ENCODE measurements at places on chromosomes 1 and 21. TPM values are rescaled to one million over a fixed set of nuclear protein-coding genes. Genes with fewer than 3 reads are reported as not detected.

GRCh38 chr1:220873868-220874655, 5.2 kb upstream of the HLX start:
- H3K4me3 ChIP-seq = no peak overlapping the region
- H3K27me3 ChIP-seq = peaks cover 46% of the 10 kb centered on the region
- DNase-seq = peak; percentile 69
- H3K27ac ChIP-seq = no peak overlapping the region

Gene SSR2
- total RNA-seq = 393 TPM

DNA sequence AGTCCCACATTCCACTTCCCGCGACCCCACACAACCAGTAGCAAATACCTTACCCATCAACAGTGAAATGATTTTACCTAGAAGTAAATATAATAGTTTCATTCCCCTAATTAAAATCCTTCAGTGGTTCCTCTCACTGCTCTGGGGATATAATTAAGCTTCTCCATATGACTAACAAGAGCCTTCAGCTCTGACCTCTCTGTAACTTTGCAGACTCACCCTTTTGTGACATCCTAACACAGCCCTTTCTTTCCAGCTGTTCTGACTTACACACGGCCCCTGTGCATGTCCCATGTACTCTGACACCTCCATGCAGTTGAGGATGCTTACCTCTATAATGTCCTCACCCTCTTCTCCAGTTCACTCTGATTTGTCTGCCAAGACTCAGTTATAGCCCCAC, 137.3 kb upstream of the SPAG17 start:
- no peak for DNase-seq
- H3K4me1 ChIP-seq = peaks cover 19% of the 10 kb centered on the region
- no peaks in the 10 kb centered on the region for H3K27me3 ChIP-seq
- H3K27ac ChIP-seq = no peak overlapping the region
- H3K4me3 ChIP-seq = no peak overlapping the region

- no peak overlapping the region for H3K4me3 ChIP-seq
- peaks cover 3% of the 10 kb centered on the region for H3K4me1 ChIP-seq
- H3K27me3 ChIP-seq = no peaks in the 10 kb centered on the region
- H3K27ac ChIP-seq = no peak overlapping the region
Measured at GRCh38 chr1:218496561-218496960, 151.4 kb downstream of the TGFB2 start.

GRCh38 chr1:12711536-12711935, 4.4 kb upstream of the AADACL3 start:
- no peak for DNase-seq
- peaks cover 14% of the 10 kb centered on the region for H3K4me1 ChIP-seq
- H3K27ac ChIP-seq = no peak overlapping the region
- no peaks in the 10 kb centered on the region for H3K36me3 ChIP-seq
- no peak overlapping the region for H3K4me3 ChIP-seq
- H3K27me3 ChIP-seq = no peaks in the 10 kb centered on the region

GRCh38 chr1:240111558-240111957, 19.9 kb downstream of the FMN2 start:
- no peak overlapping the region for H3K27ac ChIP-seq
- no peaks in the 10 kb centered on the region for H3K4me1 ChIP-seq
- no peaks in the 10 kb centered on the region for H3K27me3 ChIP-seq
- H3K36me3 ChIP-seq = no peaks in the 10 kb centered on the region

DNA sequence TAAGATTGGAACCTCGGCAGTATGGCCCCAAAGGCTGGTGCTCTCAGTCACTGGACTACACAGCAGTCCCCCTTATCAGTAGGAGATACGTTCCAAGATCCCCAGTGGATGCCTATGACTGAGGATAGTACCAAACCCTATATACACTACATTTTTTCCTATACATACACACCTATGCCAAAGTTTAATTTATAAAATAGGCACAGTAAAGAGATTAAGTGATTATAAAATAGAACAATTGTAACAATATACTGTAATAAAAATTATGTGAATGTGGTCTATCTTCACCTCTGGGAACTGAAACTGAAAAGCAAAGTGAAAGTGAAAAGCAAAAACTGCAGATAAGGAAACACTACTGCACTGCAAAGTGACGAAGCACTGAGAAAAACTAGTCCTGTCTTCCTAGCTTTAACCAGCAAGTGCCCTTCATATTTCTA, 96.8 kb downstream of the INTS7 start:
- no peak for DNase-seq
- H3K36me3 ChIP-seq = no peaks in the 10 kb centered on the region
- no peak overlapping the region for H3K4me3 ChIP-seq
- no peaks in the 10 kb centered on the region for H3K4me1 ChIP-seq
- H3K27me3 ChIP-seq = no peaks in the 10 kb centered on the region

Gene SLC45A1
- total RNA-seq = 0.24 TPM

Gene DYNLT5
- not detected for total RNA-seq

Gene TSHB
- not detected for total RNA-seq

DNA sequence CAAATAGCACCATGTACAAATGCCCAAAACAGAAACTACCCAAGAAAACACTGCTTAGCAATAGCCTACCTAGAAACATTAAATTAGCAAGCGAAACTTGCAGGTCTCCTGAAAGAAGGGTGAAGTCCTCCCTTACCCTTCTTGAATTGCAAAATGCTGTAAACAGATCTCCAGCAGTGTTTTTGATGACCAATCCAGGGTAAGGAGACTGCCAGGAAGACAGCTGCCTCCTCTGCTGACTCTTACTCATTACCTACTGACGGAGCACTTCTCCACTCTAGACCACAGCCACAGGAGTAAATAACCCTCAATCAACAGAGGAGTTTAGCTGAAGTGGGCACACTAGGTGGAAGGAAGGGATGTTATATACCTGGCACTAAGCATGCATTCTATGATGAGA, 32.2 kb upstream of the GADD45A start:
- no peaks in the 10 kb centered on the region for H3K36me3 ChIP-seq
- H3K27ac ChIP-seq = no peak overlapping the region
- H3K27me3 ChIP-seq = no peaks in the 10 kb centered on the region
- H3K4me1 ChIP-seq = peaks cover under 1% of the 10 kb centered on the region

Gene TLR5
- 0.88 TPM for total RNA-seq

Gene KLHL12
- total RNA-seq = 23.4 TPM

DNA sequence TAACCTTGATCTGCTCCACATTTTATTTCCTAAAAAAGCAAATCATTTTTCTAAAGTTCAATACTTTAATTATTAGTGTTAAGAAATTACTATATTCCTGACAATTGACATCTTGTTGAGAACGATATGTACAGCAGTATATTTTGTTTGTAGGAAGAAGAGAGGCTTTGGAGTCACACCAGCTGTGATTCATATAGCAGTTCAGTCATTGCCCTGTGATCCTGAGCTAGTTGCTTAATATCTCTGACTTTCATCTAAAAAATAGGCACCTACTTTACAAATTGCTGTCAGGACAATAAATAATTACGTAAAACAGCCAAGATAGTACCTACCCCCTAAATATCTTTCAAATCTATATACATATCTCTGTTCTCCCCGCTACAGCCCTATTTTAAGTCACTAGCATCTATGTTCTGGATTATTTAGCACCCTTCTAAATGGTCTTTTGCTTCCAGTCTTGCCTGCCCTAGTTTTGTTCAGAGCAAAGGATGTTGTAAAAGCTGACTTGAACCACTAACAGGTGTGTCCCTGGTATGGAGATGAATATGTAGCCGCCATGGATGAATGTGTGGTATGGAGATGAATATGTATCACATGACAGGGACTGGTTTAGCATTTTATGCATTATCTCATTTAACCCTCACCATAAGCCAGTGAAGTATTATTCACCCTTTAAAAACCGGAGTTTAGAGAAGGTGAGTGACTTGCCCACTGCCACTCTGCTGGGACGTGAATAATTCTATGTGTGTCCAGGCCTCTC, 42.2 kb downstream of the RNF220 start:
- no peaks in the 10 kb centered on the region for H3K36me3 ChIP-seq
- H3K27me3 ChIP-seq = peaks cover 5% of the 10 kb centered on the region
- no peaks in the 10 kb centered on the region for H3K4me1 ChIP-seq
- H3K27ac ChIP-seq = no peak overlapping the region
- no peak overlapping the region for H3K4me3 ChIP-seq

DNA sequence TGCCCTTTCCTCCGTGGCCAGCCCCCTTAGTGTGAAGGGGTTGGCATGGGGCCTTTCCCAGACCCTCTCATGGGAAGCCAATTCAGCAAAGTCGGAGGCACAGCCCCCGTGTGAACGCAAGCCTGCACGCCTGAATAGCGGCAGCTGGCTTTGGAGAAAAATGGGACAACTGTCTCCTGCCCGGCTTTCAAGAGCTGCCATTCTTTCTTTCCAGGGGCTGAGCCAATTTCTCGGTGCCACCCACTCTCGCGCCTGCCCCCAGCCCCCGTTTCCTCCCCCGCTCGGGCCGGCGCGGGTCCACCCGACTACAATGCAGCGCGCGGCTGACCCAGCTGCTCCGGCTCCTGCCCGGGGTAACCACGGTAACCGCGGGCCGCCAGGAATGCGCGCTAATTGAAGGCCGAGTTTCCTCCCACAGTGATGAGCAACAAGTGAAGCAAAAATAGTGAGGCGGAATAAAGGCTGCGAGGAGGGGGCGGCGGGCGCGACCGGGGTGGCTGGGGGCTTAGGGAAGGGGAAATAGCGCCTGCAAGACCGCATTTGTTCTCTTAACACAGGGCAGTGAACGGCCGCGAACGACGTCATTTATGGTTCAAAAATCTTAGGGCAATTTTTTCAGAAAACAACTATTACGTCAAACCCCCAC, 27.8 kb downstream of the ILDR2 start:
- H3K27ac ChIP-seq = no peak overlapping the region
- H3K27me3 ChIP-seq = peaks cover 61% of the 10 kb centered on the region
- no peaks in the 10 kb centered on the region for H3K36me3 ChIP-seq
- H3K4me3 ChIP-seq = no peak overlapping the region

GRCh38 chr1:222053790-222054294, 312.0 kb upstream of the DUSP10 start:
- DNase-seq = no peak
- H3K27ac ChIP-seq = no peak overlapping the region
- H3K27me3 ChIP-seq = no peaks in the 10 kb centered on the region
- H3K36me3 ChIP-seq = no peaks in the 10 kb centered on the region
- H3K4me1 ChIP-seq = peaks cover 3% of the 10 kb centered on the region
- H3K4me3 ChIP-seq = no peak overlapping the region

DNA sequence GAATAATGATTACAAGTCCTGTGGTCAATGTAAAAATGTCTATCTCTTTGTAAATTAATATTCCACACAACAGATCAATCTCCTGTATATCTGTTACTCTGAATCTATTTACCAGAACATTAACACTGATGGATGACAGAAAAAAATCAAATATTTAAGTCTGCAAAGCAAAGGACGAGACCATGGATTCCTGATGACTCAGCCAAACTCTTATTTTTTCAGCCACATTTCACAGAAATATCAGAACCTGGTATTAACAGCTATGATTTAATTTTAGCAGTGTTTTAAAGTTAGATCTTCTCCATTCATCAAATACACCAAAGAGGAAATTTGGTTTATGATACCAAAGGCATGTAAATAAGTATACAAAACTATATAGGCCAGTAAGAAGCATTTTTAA, 46.1 kb downstream of the FAF1 start:
- H3K36me3 ChIP-seq = no peaks in the 10 kb centered on the region
- no peaks in the 10 kb centered on the region for H3K4me1 ChIP-seq
- no peak for DNase-seq
- H3K27ac ChIP-seq = no peak overlapping the region

- H3K27ac ChIP-seq = peak overlapping the region; percentile 83
- peak; percentile 89 for DNase-seq
- H3K36me3 ChIP-seq = no peaks in the 10 kb centered on the region
- peak overlapping the region; percentile 0 for H3K4me3 ChIP-seq
- H3K4me1 ChIP-seq = peaks cover 11% of the 10 kb centered on the region
Measured at GRCh38 chr1:54542120-54542961, 5.7 kb upstream of the ACOT11 start.

DNA sequence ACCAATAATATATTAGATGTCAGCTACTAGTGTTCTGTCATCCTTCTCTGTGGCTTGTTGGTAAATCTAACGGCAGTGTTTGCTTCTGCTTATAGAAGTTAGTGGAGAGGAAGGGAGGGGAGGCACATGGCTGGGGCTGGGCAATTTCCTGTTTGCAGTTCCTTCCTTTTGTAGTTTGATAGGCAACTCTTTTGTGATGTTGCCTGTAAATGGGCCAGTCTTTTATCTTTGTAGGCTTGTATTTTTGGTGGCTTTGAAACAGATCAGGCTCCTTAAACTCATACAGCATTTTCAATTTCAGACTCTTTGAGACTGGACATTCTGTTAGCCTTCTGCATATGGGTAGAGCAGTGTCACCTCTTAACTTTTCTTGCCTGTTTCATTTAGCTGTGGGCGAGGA, 48.1 kb downstream of the CDC14A start:
- no peak overlapping the region for H3K4me3 ChIP-seq
- H3K4me1 ChIP-seq = no peaks in the 10 kb centered on the region
- no peaks in the 10 kb centered on the region for H3K36me3 ChIP-seq
- no peak for DNase-seq

- no peaks in the 10 kb centered on the region for H3K36me3 ChIP-seq
- H3K4me3 ChIP-seq = peak within 1 kb of the TSS; percentile 50
Measured at GRCh38 chr1:43358746-43359693, at the start of gene CDC20. TSS of gene CDC20 (plus strand) at chr1:43358981. CDS start at chr1:43359216, 235 bp downstream.

DNA sequence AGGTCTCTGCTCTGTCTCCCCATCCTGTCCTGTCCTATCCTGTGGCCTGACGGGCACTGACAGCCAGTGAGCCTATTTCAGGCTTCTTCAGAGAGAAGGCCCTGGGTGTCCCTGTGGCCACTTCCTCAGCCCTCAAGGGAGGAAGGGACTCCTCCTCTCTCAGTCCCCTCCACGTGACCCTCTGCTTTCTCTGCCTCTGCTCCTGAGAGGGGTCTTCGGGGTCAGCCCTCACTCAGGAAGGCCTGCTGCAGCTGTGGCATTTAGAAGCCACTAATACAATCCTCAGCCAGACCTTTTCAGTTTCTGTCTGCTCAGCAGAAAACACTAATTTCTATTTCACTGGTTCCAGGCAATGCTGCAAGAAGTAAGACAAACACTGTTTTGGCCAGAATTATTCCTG, 43.6 kb upstream of the ETV3 start:
- H3K4me3 ChIP-seq = no peak overlapping the region
- no peaks in the 10 kb centered on the region for H3K4me1 ChIP-seq
- H3K36me3 ChIP-seq = no peaks in the 10 kb centered on the region
- no peak overlapping the region for H3K27ac ChIP-seq

Gene CLCA1
- total RNA-seq = 42.9 TPM

GRCh38 chr1:37303884-37304574, 170.4 kb upstream of the ZC3H12A start:
- no peaks in the 10 kb centered on the region for H3K4me1 ChIP-seq
- no peak for DNase-seq
- H3K27ac ChIP-seq = no peak overlapping the region
- H3K4me3 ChIP-seq = no peak overlapping the region
- H3K36me3 ChIP-seq = no peaks in the 10 kb centered on the region

Measured in hepatocyte (in vitro differentiated cells).